ENCODE measurements at places on chromosomes 4 and X.

DNA sequence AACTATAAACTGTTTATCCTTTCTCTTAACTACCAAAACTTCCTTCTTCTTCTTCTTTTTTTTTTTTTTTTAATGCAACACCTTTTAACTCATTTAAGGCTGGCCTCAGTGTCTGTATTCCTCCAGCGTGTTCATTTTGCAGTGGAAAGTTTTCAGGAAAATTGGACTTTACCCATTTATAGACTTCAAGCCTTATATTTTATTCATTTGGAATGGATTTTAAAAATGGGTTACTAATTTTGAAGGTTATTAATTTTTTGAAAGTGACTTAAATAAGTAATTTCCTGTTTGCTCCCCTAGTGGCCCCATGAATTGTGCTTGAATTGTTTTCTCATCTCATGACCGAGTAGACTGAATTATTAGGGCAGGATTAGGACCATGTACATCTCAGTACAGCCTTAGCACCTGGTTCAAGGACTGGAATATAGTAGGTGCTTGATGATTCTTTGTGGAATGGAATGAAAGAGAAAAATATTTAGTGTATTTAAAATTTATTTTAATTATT is 282.7 kb downstream of the ANKRD50 start:
- DNase-seq, result peak; percentile 69

GRCh38 chr4:85701861-85702321 is 226.9 kb downstream of the ARHGAP24 start:
- DNase-seq, result no peak

- no peak for DNase-seq
Measured at GRCh38 chrX:23292354-23292987, 42.2 kb upstream of the PTCHD1 start.

DNA sequence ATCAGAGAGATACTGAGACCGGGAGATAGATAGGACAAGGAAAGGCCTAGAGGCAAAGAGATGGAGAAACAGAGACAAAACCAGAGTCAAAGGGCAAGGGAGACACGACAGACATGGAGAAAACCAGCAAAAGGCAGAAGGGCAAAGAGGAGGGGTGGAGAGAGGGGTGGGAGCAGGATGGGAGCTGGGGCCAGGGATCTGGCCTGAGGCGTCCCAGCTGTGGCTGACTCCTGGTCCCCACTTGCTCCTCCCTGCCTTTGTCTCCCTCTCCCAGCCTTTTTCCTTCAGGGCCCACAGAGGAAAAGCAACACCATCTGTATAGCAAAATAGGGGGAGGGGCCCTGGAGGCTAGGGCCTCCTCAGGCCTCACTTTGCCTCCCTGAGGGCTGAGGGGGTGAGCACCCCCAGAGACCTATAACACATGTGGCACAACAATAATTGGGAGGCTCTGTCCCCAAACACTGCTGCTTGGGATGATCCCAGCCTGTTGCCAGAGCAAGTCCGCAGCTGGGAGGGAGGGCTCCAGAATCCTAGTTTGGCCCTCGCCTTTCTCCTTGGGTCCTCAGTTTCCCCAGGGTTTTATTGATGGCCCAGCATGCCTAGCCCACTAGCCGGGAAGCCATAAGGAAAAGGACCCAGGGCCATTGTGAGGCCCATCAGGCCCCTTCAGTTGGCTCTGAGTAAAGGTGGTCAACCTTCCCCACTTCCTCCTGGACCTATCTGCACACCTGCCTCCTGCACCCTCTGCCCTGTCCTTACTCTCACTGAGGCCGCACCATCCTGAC is 96.8 kb downstream of the PJA1 start:
- DNase-seq, result no peak

DNA sequence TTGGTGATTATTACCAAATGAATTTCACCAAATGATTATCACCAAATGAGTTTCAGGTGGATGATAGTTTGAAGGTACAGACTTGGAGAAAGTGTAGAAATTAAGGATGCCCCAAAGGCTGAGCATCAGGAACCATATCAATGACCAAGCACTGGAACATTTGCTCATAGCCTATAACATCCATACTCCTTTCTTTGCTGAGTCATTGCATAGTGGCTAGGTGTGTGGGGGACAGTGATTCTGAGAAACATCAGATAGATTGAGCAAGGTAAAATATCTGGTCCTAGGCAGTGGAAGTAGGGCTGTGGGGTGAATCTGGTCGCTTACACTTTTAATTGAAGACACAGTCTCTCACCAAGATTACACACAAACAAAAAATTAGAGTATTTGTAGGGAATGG is 1362.5 kb upstream of the PABPC4L start:
- no peak for DNase-seq

DNA sequence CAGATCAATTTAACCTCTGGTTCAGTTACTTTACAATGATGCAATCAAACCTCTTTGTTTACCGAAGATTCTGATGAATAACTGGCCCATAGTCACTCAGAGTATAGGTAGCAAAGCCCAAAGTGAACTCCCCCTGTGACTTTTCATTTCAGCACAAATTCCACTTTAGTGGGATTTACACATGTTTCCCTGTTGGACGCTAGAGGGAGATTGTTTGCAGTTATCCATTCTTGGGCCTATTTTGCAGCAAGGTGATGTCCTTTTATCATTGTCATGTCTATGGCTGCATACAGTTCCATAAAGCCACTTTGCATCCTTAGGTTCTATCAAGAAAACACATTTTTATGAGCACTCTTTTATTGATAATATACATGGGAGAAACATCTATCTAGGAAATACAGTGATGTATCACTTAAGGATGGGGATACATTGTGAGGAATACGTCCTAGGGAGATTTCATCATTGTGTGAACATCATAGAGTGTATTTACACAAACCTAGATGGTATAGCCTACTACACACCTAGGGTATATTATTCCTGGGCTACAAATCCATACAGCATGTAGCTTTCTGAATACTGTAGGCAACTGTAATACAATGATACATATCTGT is 14.5 kb upstream of the DKK2 start:
- DNase-seq, result peak; percentile 12

GRCh38 chrX:76147106-76147505 is 25.8 kb upstream of the PBDC1 start:
- peak; percentile 1 for DNase-seq

DNA sequence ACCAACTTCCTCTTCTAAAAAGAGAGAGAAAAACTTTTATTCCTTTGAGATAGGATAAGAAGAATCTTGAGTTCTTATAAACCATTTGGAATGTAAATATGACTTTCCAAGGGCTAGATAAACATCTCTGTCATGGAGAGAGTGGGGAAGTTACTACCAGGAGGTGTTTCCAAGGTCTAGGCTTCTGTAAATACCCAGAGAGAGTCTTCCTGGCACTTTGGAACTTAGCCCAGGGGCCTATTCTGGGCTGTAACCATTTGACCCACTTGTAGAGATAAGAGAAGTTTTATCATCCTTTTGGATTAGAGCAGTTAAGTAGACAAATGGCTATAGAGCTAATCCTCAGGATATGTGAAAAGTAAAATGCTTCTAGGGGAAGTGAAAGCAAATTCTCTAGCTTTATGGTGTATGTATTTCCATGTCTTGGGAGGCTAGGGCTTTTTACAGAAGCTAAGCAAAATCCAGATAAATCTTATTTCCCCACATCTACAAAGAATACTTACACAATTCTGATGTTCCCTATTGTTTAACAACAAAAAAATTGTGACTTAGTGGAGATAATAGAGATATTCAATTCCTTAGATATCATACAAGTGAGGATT is 51.1 kb downstream of the MCUB start:
- DNase-seq, result peak; percentile 17

- DNase-seq, result no peak
Measured at GRCh38 chr4:163085085-163085484, 81.6 kb downstream of the NAF1 start.

GRCh38 chr4:124868495-124868894 is 156.0 kb upstream of the ANKRD50 start:
- no peak for DNase-seq

GRCh38 chr4:22237155-22237751 is 278.6 kb downstream of the ADGRA3 start:
- no peak for DNase-seq

GRCh38 chrX:20320461-20321159 is 53.9 kb upstream of the RPS6KA3 start:
- DNase-seq, result no peak

GRCh38 chr4:147779451-147779850 is 47.6 kb downstream of the ARHGAP10 start:
- DNase-seq, result no peak

DNA sequence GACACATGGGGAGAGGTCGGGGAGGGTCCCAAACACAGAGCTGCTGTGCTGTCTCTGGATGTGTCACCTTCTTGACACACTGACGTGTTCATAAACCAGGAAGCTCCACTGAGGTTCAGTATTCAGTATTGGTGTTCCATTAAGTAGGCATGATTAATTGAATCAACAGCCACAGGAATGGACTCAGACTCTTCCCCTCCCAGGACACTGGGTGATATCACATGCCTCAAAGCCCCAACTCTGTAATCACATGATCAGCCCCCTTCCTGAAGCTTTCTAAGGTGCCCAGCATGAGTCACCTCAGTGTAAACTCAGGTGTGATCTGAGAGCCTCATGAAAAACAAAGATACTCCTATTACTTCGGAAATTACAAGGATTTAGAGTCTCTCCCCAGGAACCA is 21.1 kb upstream of the HNRNPD start:
- no peak for DNase-seq

- DNase-seq, result no peak
Measured at GRCh38 chrX:69323786-69324720, 158.8 kb upstream of the PJA1 start.

- DNase-seq, result no peak
Measured at GRCh38 chrX:108216919-108217571, 125.5 kb downstream of the ATG4A start.

DNA sequence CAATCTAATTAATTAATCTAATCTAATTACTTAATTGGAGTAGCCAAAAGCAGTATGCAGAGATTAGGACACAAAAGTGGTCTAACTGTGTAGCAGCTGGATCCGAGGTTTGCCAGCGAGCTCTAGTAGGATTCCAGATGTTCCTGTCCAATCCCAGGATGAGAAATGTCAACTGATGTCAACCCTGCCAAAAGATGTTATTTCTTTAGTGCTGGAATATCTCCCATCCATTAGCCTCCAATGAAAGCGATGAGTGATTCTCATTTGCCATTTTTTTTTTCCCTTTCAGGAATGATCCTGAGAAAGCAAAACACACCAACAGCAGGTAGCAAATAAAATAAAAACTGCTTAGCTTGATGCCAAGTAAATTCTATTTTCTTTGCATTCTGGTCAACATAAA is 372.9 kb downstream of the STIM2 start:
- no peak for DNase-seq

DNA sequence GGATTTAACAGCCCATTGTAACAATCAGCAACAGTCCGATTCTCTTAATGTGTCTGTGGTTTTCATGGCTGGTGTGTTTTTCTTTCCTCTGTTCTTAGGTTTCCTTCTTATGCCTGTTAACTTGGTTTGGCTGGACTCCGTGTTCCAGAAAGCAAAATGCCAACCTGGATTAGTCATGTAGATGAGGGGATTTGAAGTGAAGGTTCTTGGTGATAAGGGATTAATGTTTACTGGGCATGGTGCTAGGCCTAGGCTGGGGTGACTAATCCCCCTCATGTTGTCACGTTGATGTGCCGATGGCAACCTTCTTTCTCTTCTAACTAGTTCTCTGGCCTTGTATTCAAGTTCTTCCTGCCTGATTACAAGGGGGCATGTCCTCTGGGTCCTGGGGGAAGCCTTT is 85.9 kb downstream of the REPS2 start:
- DNase-seq, result peak; percentile 51

DNA sequence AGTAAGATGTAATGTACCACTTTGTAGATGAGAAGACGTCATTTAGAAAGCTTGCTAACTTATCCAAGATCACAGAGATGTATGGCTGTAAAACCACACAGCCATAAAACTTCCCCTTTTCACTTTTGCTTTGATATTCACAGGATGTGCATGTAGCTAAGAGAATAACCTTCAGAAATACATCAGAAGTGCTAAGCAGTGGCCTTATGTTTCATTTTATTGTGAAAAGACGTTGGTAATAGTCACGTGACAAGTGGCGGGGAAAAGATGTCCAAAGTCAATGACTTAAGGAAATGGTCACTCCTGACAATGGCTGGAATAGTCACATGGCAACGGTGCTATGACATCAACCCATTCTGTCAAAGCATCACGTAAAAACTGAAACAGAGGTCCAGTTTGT is 12.9 kb upstream of the WDR17 start:
- no peak for DNase-seq

- no peak for DNase-seq
Measured at GRCh38 chrX:19057856-19058255, 64.4 kb downstream of the ADGRG2 start.

- no peak for DNase-seq
Measured at GRCh38 chr4:8050555-8051206, 107.9 kb downstream of the ABLIM2 start.

- no peak for DNase-seq
Measured at GRCh38 chr4:55409468-55410171, 13.9 kb downstream of the TMEM165 start.

- DNase-seq, result no peak
Measured at GRCh38 chr4:132479543-132479942, 669.6 kb upstream of the PCDH10 start.

DNA sequence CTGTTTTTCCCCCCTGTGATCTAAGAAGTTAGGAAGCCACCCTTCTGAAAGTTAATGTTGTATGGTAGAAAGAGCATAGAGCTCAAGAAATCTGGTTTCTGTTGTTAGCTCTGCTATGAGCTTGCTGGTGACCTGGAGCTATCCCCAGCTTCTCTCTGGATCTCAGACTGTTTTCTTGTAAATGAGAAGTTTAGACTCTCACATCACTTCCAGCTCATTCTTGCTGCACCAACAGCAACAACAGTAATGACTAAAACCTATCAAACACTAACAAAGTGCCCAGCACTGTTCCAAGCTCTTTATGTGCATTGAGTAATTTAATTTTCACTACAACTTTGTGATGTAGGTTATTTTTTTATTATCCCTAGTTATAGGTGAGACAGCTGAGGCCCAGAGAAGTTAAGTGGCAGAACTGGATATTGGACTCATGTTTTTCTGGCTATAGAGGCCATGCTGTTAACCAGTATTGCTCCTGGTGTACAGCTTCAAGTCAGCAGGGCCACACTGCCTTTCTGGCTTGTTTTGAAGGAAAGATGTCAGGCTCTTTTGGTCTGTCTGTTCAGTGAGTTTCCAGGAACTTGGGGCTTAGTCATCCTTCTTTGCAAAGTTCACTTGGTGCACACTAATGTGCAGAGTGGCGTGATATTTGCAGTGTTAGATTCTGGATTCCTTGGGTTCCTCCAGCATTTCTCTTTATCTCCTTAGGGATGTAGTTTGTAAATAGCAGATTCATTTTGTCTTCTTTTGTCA is 27.8 kb upstream of the TMEM164 start:
- peak; percentile 38 for DNase-seq

DNA sequence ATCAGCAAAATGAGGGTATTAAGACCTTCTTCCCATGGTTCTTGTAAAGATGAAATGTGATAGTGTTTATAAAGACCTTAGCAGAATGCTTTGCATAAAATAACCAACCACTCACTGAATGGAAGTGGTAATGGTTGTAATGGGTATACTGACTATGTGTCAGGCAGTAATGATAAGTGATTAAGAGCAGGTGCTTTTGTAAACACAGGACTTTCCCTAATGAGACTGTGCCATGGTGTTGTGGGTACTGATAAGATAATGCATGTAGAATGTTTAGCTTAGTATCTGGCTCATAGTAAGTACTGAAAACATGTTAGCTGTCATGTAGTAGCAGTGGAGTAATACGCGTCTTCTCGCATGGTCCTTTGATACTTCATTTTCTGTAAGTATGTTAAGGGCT is 6.9 kb downstream of the LSM6 start:
- no peak for DNase-seq

Data from endothelial cell of umbilical vein (primary cell).